ENCODE measurements at places on chromosomes 11 and 22. TPM values are rescaled to one million over a fixed set of nuclear protein-coding genes. Genes with fewer than 3 reads are reported as not detected.

GRCh38 chr11:88523386-88524071 lies 186.0 kb upstream of the CTSC start:
- no peak for DNase-seq

DNA sequence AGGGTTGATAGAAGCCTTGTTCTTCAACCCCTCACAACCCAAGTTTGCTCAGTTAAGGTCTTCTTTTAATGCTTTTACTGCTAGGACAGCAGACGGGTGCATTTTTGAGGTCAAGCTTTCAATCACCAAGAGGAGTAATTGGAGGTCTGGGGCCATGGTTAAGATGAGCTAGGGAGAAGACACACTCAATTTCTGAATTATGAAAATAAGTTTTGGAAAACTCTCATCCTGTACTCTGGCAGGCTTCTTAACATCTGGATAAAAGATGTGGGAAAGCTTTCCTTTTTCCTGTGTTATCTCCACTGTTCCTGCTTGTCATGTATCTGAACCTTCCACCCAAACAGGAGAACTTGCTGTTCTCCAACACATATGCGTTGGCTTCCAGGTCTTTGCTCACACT lies 9.7 kb downstream of the ABTB2 start:
- DNase-seq: no peak

Gene VSIG10L2
- not detected for total RNA-seq

GRCh38 chr11:30553521-30554110 lies 32.5 kb downstream of the MPPED2 start:
- no peak for DNase-seq

GRCh38 chr11:11148104-11148509 lies 204.9 kb downstream of the CSNK2A3 start:
- no peak for DNase-seq

Gene ASCC2
- 91.4 TPM for total RNA-seq

DNA sequence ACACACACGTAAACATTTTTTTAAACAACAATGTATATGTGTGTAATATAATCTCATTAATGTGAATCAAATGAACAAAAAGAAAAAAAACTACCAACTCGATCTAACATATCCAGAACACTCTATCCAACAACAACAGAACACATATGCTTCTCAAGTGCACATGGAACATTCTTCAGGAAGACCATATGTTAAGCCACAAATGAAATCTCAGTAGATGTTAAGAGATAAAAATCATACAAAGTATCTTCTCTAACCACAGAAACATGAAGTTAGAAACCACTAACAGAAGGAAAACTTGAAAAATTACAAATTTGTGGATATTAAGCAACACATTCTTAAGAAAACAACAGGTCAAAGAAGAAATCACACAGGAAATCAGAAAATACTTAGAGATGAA lies 25.5 kb upstream of the TMEM45B start:
- no peak for DNase-seq

Gene APOL4
- 6.9 TPM for total RNA-seq

DNA sequence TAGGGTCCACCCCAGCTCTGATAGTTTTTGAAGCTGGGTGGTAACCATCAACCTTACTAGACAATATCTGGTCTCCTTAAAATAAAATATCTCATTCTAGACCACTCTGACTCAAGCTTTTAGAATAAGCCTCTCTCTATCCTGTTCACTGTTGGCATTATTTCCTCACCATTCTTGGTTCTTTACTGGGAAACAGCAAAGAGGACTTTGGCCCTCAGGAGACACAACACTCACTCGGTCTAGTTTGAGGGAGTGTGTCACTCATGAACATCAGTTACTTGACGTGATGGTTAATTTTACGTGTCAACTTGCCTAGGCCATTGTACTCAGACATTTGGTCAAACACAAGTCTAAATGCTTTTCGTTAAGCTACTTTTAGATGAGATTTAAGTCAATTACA lies 110.6 kb downstream of the FAM76B start:
- no peak for DNase-seq

Gene DEAF1
- total RNA-seq: 34.1 TPM

DNA sequence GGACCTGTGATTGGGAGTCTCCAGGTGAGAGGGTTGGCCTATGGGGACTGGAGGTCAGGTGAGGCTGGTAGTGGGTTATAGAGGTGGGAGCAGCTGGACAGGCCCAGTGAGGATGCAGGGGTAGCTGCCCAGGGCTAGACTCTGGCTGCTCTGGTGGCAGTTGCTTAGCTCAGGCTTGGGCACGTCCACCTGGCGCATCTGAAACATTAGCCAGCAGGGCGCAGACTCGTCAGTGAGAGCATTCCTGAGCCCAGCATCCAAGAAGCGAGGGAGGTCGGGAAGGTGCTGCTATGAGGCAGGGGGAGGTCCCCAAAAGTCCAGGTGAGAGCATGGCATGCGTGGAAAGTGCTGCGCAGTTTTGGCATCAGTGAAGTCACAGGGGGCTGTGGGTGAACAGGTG lies 3.5 kb upstream of the GGT1 start:
- no peak for DNase-seq

DNA sequence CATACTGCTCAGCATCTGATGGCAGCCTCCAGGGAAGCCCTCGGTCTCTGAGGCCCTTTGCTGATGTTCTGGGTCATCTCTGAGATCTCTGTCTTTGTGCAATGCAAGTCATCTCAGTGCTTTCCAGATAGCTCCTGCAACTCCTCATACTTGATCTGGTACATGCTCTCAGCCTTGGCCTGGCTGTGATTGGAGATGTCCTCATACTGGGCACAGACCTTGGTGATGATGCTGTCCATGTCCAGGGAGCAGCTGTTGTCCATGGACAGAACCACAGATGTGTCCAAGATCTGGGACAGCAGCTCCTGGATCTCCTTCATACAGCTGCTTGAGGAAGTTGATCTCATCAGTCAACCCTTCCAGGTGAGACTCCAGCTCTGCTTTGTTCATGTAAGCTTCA lies 69.1 kb downstream of the SIK2 start:
- no peak for DNase-seq

Gene MLC1
- 9.4 TPM for total RNA-seq

DNA sequence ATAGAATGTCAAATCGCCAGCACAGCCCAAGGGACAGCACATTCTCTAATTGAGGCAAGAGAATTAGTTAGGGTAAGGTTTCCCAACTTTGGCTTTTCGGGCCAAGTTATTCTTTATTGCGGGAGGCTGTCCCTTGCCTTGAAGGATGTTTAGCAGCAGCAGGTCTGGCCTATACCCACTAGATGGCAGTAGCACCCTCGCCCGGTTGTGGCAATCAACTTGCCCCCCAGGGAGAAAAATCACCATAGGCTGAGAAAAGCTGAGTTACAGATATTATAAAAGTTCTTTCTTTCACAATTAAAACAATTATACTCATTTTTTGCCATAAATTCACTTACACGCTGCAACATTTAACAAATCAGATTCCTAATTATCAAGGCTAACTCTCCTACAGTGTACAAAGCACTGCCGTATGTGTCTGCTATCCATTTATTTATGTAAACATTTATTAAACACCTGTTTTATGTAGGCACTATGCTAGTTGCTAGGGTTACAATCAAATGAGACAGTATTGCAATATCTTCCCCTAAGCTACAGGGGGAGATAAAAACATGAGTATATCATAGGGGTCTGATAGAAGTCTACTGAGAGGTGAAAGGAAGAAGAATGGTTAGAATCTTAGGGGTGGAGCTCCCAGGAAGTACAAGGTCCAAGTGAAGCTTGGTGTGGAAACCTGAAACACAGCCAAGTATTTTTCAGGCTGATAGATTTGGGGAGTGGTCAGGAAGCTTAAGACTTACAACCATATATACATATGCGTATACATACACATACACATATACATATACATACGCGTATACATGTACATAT lies 452.3 kb downstream of the RAB38 start:
- peak; percentile 22 for DNase-seq

DNA sequence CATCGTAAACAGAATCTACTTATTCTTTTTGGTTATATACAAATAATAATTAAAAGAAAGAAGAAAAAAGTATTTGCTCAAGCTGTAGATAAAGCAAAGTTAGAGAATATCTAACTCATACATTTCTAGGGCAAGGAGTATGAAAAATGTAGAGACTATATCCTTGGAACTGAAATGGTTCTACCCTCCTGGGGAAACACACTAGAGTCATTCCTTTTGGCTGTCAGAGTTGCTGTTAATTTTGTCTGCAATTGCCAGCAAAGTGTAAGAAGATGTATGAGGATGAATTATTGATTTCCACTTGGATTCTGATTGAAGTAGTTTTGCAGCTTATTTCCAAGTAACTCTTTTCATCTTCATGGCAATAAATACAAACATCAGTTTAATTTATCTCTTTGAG lies 69.1 kb downstream of the SLC17A6 start:
- DNase-seq: no peak

DNA sequence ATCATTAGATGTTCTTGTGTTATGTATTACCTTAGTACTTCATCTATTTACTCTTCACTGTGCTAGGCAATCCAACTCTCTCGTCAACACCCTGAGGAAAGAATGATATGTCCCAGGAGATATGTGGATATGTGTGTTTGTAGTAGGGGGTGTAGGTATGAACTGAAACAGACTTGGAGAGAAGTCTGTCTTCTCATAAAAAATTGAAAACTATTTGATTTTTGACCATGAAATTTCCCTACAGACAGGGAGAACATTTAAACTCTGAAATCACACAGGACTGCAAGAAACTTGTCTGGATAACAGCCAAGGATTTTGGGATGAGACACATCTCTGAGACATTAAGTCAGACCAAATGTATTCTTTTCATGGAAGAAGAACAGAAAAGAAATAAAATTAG lies 967.0 kb upstream of the FAT3 start:
- DNase-seq: no peak

DNA sequence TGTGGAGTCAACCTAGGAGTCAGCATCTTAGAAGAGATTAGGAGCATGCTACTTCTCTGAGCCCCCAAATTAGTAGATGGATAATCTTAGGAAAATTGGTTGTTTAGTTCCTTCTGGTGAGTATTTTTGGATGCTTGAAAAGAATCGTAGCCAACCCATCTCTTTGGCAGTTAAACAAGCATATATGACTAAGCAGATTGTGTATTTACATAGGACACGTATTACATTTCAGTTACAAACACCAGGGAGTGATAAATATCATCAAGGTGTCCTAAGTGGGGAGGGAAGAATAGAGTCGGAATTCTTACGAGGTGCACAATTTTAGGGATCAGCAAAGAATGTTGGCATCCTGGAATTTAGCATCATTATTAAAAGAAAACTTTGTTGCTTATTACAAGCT lies 13.5 kb downstream of the PLET1 start:
- DNase-seq: no peak

DNA sequence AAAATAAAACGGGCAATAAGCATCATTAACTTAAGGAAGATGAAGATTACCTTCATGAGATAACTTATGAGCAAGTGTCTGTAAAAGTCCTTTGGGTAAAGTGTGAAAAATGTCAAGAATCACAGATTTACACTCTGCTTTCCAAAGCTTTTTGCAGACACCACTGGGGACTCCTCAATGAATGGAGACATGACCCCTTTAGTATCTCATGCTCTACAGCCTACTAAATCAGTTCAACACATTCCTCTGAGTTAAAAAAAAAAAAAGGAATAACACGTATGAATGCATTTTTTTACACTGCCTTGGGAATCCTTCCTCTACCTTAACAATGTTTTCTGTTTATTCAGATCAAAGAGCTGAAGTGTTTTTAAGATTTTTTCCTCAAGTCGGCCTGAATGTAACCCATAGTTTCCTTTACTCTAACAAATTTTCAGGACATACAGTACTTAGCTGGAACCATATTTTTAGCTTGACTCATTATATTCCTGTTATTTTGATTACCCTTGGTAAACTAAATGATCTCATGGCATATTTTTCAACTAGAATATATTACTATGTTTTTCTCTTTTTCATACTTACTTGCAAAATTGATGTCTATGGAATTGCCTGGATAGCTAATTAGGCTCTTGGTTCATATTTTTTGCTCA lies 25.9 kb upstream of the RAB30 start:
- no peak for DNase-seq

Gene RIMBP3B
- 0.68 TPM for total RNA-seq

Gene SLC5A12
- not detected for total RNA-seq

DNA sequence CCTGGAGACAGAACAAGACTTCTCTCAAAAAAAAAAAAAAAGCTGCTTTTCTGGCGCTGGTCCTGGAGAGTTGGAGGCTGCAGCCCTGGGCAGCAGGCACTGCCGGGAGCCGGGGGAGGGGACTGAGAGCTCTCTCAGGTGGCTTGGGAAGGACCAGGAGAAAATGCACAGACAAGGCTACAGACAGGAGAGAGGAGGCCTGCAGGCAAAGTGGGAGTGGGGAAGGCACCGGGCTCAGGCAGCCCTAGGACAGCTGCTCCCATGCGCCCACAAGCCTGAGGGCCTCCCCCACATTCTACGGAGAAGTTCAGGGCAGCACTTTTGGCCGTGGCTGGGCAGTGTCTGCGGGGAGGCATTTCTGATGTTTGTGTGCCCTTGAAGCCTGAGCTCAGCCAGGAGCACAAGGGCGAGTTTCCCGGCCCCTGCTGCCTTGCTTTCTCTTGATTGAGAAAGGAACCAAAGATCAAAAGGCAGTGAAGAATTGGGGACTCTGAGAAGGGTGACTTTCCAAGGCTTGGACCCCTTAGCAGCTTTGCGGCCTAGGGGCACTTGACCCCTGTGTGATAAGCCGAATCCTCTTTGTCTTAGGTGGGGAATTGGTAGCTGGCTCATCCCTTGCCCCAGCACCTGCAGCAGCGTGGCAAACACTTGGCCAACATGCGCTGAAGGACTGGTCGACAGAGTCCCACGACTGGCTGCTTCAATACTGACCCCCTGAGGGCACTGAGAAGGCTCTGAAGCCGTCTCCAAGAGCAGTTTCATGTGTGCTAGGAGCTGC lies 35.3 kb downstream of the PPM1F start:
- DNase-seq: no peak

Gene NAV2
- 0.23 TPM for total RNA-seq

- DNase-seq: no peak
These were observed 42.9 kb downstream of the C11orf91 start for GRCh38 chr11:33657757-33658156.

DNA sequence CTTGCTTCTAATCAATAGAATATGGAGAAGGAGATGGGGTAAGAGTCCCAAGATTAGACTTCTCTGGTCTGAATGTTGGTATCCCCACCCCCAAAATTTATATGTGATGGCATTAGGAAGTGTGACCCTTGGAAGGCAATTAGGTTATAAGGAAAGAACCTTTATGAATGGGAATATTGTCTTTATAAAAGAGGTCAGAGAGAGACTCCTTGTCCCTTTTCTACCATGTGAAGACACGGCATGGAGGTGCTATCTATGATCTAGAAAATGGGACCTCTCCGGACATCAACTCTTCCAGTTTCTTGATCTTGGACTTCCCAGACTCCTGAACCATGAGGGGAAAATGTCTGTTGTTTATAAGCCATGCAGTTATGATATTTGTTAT lies 37.9 kb upstream of the FJX1 start:
- DNase-seq: no peak

DNA sequence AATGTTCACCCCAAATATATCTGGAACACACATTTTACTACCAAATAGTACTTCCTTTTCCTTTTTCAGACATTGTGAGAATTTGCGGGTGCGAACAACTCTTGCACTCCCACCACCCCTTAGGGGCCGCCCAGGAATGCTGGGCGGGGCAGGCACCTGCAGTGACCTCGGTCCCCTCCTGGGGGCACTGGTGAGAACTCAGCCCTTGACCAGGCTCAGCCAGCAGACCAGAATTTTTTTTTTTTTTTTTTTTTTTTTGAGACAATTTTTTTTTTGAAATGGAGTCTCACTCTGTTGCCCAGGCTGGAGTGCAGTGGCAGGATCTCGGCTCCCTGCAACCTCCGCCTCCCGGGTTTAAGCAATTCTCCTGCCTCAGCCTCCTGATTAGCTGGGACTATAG lies 75.8 kb downstream of the ARHGAP8 start:
- no peak for DNase-seq

All from activated CD8-positive, alpha-beta T cell treated with anti-CD3 and anti-CD28 coated beads, Interleukin-2, amount 10 ng/mL, durations not matched to agents 7 days and 5 days (primary cell).